Right lung (tissue), 10 donors: ENCODE measurements at places on chromosomes 12 and 14. TPM values are rescaled to one million over a fixed set of nuclear protein-coding genes. Genes with fewer than 3 reads are reported as not detected.

GRCh38 chr14:38790916-38791315, 312.1 kb downstream of the SEC23A start:
- no peak for DNase-seq

GRCh38 chr12:47391566-47391965, 311.8 kb upstream of the AMIGO2 start:
- DNase-seq: no peak

DNA sequence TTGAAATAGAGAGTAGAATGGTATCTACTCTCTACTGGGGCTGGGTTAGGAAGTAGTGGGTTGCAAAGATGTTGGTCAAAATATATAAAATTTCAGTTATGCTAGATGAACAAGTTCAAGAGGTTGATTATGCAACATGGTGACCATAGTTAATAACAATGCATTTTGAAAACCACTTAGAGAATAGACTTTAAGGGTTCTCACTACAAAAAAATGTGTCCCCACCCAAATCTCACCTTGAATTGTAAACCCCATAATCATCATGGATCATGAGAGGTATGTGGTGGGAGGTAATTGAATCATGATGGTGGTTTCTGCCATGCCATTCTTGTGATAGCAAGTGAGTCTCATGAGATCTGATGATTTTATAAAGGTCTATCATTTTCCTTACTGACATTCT, 94.0 kb downstream of the C12orf50 start:
- DNase-seq: no peak

AQP6 gene
- 0.45 TPM for polyA plus RNA-seq

TXNRD1 gene
- polyA plus RNA-seq: 77.5 TPM

DNA sequence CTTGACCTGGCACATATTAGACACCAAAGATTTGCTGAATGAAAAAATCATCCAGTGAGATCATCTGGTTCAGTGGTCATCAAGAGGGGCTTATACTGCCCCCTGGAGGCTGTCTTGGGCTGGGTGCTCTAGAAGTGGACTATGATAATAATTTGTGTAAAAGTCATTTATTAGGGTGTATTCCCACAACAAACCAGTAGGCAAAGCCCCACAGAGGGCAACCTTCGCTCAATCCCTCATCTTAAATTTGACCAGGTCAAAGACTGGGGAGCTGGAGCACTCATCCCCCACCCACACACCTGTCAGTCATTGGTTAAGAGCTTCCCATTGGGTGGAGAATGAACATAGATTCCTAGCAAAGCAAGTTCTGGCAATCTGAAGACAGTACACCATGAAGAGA, 20.0 kb upstream of the FICD start:
- DNase-seq: no peak

GRCh38 chr12:685388-685787, 22.1 kb upstream of the NINJ2 start:
- peak; percentile 24 for DNase-seq

CCDC198 gene
- polyA plus RNA-seq: 32.6 TPM

- no peak for DNase-seq
Measured at GRCh38 chr12:23352670-23353069, 596.8 kb downstream of the SOX5 start.

- DNase-seq: no peak
Measured at GRCh38 chr14:60845523-60845922, 111.0 kb downstream of the MNAT1 start.

DNA sequence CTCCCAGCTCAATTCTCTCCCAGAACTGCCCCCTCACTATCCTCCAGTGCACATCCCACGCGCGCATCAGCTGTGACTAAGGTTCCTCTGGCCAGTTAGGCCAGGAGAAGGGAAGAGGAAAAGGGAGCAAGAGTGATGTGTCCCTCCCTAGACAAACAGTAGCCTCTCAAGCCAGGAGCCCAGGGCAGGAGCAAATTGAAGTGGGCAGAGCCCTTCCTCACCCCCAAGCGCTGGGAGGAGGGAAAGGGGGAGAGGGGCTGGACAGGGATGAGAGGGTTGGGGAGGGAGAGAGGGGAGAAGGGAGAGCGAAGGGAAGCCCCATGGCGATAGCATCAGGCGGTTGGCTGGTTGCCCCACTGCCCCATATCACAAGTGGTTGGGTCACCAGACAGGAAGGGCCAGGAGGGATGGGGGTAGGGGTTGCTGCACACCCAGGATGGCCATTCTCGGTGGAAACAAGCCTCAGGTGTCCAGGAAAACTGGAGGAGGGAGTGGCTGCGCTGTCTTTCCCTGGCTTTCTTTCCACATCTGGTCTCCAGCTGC, 1.1 kb downstream of the CD63 start:
- DNase-seq: no peak

DNA sequence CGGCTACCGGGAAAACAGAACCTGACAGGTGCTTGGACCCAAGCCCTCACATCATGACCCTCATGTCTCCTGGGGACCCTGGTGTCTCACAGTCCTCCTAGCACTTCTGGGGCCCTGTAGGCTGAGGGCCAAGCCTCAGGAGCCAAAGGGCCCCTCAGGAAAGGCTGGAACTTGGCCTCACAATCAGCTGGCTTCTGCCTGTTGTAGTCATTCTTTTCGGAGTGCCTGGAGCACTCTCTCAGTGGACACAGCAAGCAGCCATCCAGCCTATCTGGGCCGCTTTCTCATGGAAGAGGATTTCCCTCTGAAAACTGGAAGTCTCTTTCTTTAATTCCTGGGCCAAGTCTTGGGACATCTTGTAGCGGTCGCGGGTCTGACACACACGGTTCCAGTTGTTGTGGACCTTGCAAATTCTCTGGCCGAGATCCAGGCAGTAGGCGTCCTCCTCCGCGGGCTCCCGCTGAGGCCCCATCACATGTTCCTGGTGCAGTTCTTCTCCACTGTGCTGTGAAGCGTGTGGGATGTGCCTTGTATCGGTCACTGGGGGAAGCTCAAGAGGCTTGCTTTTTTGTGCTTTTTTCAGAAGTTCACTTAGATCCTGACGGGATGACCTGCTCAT, 169.3 kb downstream of the EMP1 start:
- no peak for DNase-seq

- no peak for DNase-seq
Measured at GRCh38 chr12:42732908-42733411, 143.4 kb upstream of the PRICKLE1 start.

GRCh38 chr12:55675666-55676065, 32.0 kb downstream of the ITGA7 start:
- DNase-seq: no peak

DNA sequence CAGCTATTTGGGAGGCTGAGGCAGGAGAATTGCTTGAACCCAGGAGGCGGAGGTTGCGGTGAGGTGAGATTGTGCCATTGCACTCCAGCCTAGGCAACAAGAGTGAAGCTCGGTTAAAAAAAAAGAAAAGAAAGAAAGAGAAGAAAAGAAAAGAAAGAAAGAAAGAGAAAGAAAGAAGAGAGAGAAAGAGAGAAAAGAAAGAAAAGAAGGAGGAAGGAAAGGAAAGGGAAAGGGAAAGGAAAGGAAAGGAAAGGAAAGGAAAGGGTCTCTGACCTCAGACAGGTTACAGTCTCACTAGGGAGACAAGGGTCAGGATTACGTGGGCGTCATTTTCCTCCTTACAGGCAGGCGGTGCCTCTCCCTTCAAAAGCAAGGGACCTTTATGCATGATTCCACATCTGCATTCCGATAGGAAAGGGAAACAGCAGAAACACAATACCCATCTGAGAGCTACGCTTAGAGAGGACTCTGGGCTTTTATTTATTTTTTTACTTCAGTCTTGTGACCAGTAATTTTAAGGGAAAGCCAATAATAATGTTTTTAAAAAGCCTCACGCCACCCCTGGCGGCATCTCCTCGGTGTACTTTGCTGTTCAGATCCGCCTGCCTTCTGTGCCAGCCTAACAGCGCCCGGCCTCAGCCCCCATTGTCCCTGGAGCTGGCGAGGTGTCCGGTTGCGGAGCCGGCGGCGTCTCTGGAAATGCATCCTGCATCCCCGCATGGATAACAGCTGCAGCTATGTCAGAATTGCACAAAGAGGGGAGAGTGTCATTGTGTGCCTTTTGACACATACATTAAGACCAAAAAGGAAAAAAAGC, 945 bp upstream of the HIP1R start:
- no peak for DNase-seq

- DNase-seq: peak; percentile 66
Measured at GRCh38 chr14:68922201-68922621, 56.9 kb downstream of the ACTN1 start.

- no peak for DNase-seq
Measured at GRCh38 chr12:87678453-87678852, 350.7 kb downstream of the C12orf50 start.

SLC5A8 gene
- polyA plus RNA-seq: not detected

- DNase-seq: no peak
Measured at GRCh38 chr12:70736351-70737133, 99.3 kb upstream of the PTPRB start.

DNA sequence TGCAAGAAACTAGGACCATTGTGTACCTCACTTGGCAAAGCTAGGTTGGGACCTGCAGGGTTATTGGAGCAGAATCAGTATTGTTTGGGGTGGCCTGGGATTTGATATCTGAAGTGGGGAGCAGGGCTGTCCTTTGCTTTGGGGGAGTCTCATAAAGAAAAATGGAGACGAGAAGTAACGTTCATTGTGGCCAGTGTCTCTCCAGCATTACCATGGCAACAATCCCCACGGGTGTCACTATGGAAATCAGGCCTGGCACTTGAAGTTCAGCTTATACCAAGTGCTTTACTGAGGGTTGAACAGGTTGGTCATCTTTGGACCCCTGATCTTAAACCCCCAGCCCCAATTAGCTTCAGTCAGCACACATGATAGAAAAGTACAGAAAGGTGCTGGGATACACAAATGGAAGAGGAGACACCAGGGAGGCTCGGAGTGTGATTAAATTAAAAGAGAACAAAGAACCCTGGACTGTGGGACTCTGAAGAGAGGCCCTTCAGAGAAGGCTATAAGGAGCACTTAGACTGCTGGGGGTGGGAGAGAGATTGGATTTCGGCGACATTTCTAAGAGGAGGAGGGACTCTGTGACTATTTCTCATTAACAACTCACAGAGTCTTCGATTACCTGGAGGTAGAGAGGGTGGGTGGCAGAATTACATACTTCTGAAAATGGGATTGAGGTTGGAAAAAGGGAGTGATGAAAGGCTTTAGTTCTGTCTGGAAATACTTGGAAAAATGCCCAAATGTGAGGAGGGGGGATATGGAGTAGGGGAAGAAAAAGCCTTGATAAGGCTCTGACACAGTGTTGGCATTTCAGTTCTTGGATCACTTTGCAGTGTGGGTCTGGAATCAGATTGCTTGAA, 3.7 kb downstream of the KIF5A start:
- peak; percentile 4 for DNase-seq

- no peak for DNase-seq
Measured at GRCh38 chr12:60191271-60191670, 595.4 kb downstream of the SLC16A7 start.

UNC79 gene
- 0.31 TPM for polyA plus RNA-seq

- DNase-seq: no peak
Measured at GRCh38 chr12:123264642-123265041, 7.0 kb downstream of the CDK2AP1 start.

RIPK3 gene
- polyA plus RNA-seq: 2.8 TPM

GRCh38 chr12:95593266-95593871, 42.1 kb upstream of the USP44 start:
- no peak for DNase-seq

DNA sequence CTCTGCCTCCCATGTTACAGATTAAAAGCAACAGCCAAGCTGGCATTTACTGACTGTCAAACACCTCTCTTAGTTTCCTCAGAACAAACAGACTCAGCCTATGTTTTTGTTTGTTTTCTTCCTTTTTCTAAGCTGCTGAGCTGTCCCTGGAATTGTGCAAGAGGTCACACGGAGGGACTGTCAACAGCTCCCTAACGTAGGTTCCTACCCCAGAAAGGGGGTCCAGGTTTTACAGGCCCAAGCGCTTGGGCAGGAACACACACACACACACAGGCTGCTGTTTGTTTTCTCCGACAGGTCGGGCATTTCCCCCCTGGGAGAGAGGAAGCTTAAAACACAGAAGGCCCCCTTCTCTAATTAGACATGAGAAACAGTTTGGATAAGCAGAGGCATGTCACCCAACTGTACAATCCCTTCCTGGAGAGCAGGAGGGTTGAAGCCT, 739.6 kb upstream of the TBX3 start:
- DNase-seq: peak; percentile 39

PRB2 gene
- polyA plus RNA-seq: not detected

DNA sequence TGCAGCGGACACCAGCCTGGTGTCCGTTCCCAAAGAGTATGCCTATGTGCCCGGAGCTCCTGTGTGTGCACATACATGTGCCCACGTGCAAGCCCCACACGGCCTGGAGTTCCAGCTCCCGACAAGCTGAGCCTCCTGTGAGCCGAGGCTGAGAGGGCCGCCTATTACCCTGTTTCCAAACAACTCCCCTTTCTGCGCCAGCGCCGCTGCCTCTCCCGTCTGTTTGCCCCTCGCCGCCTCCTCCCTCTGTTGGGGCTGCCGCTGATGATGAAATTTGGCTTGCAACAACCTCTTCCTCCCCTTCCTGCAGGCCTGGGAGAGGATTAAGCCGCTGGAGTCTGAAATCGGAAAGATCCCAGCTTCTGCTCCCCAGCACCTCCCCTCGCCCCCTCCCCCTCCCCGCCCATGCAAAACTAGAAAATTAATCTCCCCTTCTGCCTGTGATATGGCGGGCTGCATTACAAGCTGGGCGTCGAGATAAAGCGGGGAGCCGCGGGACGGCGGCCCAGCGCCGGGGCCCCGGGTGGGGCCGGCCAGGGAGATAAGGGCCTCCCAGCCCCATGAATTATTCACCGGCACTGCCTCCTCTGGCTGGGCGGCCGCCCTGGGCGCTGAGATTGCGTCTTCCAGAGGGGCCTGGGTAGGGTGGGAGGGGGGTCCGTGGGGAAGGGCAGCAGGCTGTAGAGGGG, 6.8 kb upstream of the ASIC1 start:
- DNase-seq: peak; percentile 87

DNA sequence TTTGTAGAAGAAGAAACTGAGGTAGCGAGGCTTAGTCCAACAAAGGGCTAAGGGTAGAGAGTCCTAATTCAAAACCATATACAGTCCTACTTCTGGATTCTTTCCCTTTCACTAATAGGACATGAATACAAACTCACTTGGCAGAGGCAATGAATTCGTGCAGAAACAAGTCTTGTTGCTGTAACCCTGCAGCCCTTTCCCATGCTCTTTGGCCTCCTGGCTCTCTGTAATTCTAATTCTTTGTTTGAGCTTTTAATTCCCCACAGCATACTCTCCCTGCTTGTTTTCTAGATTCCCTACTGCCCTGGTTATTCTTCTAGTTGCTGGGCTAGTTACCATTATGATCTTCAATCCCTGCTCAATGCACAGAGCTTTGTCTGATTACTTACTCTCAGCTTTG, 381.4 kb downstream of the ETNK1 start:
- DNase-seq: peak; percentile 2
